ENCODE measurements at places on chromosomes 2 and 18. TPM values are rescaled to one million over a fixed set of nuclear protein-coding genes. Genes with fewer than 3 reads are reported as not detected.

The SPHKAP gene
- total RNA-seq: not detected

The TUBA3E gene
- not detected for total RNA-seq

The TMEM214 gene
- total RNA-seq: 38.3 TPM

The CREG2 gene
- not detected for total RNA-seq

The PAX3 gene
- total RNA-seq: 21.6 TPM

The PRSS56 gene
- total RNA-seq: not detected

The SLC23A3 gene
- 0.42 TPM for total RNA-seq

The MYO5B gene
- 4.7 TPM for total RNA-seq

Data from A375 (cell line).